AG08396 (cell line): ENCODE measurements at places on chromosomes 3 and 15.

- no peak for DNase-seq
Observed at GRCh38 chr3:13536432-13536831, 12.5 kb upstream of the FBLN2 start.

DNA sequence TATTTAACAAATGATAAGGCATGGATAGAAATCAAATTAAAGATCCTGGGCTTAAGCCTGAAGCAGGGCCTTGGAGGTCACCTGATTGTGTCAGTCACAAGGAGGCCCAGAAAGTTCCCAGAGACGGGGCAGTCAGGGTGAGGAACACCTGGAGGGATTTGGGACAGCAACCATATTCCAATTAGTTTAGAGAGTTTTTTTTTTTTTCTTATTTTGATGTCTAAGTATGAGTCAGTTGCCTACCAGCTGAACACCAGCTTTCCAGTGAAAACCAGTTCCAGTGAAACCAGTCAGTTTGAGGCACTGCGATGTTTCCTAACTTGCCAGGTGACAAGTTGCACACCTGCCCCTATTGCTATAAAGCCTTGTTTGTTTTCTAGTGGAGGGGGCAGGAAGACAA lies 350.7 kb upstream of the AZI2 start:
- DNase-seq: no peak

DNA sequence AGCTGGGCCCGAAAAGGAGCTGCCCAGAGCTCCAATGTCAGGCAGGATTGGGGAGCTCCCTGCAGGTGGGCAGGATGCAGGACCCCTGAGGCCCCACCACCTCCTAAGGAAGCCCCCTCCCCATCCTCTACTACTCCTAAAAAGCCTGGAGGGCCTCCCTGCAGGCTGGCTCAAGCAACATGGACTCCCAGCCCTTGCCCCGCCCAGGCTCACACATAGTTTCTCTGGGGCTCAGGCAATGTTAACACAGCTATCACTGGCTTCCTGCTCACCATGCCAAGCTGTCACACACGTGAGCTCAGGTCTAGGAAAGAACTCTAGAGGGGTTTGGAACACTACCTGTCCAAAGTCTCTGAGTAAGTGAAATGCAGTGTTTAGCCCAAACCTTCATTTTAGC lies 65.4 kb upstream of the ZNF148 start:
- no peak for DNase-seq

GRCh38 chr3:197137751-197138150 lies 108.1 kb upstream of the MELTF start:
- no peak for DNase-seq

- DNase-seq: peak; percentile 67
Observed at GRCh38 chr3:123723522-123724168, 138.8 kb upstream of the HACD2 start.

- DNase-seq: no peak
Observed at GRCh38 chr3:49718858-49719213, 648 bp downstream of the AMIGO3 start.

GRCh38 chr3:179503640-179504039 lies 52.4 kb upstream of the GNB4 start:
- no peak for DNase-seq

GRCh38 chr3:27428446-27428845 lies 55.7 kb downstream of the SLC4A7 start:
- DNase-seq: no peak

- DNase-seq: peak; percentile 80
Observed at GRCh38 chr3:179563271-179563783, 601 bp downstream of the ACTL6A start.

GRCh38 chr3:177427540-177427939 lies 230.3 kb upstream of the TBL1XR1 start:
- peak; percentile 50 for DNase-seq

DNA sequence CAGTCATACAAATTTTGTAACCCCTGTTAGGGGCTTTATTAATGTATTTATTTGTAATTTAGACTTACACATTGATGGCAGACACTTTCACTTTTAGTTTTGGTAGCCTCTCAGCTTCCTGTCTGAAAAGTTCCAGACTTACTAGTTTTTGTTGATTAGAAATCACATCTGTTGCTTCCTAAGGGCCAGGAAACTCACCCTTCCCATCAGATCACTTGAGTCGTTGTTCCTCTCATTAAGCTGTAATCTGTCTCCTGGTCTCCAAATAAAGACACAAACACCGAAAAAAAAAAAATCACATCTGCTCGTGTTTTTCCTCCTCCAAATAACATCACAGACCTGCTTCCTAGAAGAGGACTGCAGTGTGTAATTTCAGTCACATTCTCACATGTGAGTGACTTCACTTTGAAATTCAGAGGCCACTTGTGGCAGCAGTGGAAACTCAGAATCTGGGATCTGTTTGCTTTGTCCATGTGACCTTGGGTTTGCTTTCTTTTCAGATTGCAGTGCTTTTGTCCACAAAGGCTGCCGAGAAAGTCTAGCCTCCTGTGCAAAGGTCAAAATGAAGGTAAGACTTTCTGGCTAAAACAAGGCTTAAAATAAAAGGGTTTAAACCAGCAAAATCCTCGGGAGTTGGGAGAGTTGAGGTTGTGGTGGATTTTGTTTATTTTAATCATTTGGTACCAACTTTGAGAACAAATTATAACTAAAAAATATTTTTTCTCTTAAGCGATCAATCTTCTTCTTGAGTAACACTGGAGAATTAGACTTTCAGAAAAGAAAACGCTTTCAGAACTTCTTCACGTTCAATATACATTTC lies 87.0 kb downstream of the KLHL25 start:
- DNase-seq: peak; percentile 20

- no peak for DNase-seq
Observed at GRCh38 chr15:100595964-100596363, 6.0 kb downstream of the LINS1 start.

DNA sequence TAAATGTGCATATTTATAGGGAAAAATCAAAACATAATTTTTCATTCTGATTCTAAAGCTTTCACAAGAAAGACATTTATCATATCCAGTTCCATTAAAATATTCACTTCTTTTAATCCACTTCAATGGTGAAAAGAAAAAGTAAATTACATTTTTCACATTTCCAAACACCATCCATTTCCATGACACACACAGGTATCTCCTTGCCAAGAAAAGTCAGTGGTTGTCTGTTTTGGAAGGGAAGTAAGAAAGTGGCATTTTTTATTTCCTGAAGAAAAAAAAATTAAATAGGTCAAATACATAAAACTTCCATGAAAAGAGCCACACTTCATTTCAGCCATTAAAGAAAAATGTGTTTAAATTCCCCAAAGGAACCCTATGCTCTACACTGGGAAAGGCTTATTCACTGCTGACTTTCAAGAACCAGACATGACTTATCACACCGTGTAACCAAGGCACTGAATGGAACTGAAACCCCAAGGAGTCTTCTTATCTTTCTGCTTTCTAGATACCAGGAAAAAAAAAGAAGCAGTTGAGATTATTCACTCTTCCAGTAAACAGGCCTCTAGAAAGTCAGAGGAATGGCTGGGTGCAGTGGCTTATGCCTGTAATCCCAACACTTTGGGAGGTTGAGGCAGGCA lies 44.5 kb downstream of the OSBPL10 start:
- no peak for DNase-seq

- DNase-seq: no peak
Observed at GRCh38 chr3:69241769-69242168, 119.4 kb upstream of the LMOD3 start.

- no peak for DNase-seq
Observed at GRCh38 chr3:39414421-39414907, 7.9 kb downstream of the RPSA start.

DNA sequence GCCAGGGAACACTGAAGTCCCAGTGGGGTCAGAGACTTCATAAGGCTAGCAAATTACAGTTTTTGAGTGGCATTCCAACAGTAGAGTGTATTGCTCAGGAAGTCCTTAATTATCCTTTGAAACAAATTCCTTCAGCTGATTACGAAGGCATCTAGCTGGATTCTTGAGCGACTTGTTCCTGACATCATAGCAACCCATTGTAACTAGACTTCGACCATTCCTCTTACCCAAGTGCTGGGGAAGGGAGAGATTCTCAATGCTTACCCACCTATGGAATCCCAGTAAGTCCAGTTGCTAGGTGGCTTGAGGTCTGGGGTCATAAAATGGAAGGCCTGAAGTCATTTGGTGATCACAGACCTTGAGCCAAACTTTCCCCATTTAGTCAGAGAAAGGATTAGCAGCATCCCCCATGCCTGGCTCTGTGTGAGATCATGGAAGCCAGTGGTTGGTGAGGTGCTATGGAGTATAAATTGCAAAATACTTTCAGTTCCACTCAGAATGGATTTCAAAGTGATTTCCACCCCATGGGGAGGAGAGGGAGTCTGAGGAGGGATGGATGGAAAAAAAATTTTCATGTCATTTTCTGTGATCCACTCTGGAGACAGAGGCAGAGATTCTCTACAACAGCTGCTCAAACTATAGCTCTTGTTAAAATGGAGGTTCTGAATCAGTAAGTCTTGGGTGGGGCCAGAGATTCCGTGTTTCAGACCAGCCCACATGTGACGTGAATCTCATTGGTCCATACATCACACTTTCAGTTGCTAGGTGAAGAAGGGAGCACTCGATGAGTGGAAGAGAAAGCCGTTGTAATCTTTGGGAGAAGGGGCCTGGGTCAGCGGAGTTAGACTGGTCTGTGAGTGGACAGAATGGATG lies 45.7 kb downstream of the CD86 start:
- no peak for DNase-seq

- peak; percentile 60 for DNase-seq
Observed at GRCh38 chr3:152834776-152835600, at the start of gene P2RY1. TSS of gene P2RY1 (plus strand) at chr3:152835131. CDS start at chr3:152835783, 652 bp downstream.

- DNase-seq: no peak
Observed at GRCh38 chr3:51502562-51502910, 2.7 kb upstream of the DCAF1 start.

- DNase-seq: no peak
Observed at GRCh38 chr15:27234593-27234992, 263.6 kb downstream of the GABRG3 start.

GRCh38 chr15:99202176-99202552 lies 47.2 kb downstream of the TTC23 start:
- no peak for DNase-seq

DNA sequence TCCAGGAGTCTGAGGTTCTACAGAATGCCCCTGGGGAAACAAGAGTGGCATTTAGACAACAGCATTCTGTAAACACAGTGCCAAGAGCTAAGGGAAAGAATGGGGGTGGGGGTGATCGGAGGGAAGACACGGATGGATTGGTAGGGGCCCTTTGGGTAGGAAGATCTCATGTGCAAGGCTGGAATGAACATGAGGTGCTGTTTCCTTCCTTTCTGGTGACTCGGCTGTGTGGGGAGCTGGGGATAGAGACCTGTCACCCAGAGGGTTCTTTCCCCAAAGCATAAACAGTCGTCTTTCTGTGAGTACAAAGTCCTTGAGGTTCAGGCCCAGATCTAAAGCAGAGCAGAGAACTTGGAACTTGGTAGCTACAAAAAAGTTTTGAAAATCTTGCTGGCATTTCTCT lies 11.7 kb downstream of the TPM1 start:
- DNase-seq: no peak

DNA sequence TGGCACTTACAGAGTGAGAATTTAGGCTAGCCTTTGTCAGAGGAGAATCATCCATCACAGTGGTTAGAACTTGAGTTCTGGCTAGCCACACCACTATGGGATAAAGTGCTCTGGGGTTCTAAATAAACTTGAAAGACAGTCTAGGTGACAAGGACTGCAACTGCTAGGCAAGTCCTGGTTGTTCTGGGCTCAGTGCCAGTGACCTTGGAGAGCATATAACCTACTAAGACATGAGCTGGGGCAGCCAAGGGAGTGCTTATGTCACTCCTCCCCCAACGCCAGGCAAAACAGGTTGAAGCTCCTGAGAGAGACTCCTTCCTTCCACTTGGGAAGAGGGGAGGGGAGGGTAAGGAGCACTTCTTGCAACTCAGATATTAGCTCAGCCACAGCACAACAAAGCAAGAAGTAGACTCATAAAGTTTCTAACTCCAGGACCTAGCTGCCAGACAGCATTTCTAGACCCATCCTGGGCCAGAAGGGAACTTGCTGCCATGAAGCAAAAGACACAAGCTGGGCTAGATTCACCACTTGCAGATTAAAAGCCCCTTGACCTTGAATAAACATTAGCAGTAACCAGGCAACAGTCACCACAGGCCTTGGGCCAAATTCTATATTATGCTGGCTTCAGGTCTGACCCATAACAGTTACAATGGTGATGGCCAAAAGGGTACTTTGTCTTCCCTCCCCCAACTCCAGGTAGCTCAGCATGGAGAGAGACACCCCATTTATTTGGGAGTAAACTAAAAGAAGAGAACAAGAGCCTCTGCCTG lies 963.7 kb downstream of the PLOD2 start:
- DNase-seq: no peak

GRCh38 chr3:89697321-89697916 lies 590.0 kb downstream of the EPHA3 start:
- no peak for DNase-seq

DNA sequence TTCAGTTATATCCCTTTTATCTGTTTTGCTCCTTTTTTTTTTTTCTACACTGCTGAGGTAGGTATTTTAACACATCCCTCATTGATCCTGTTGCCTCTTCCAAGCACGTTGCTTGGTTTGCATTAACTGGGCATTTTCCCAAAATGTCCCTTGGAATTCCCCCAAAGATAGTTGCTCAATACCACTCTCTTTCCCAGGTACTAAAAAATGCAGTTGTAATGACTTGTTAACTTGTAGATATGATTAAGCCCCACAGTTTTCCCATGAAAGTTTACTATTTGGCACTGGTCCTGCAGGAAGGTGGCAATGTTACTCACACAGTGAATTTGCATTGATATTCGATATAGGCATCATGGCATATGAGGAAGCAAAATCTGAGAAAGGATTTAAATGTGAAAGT lies 67.1 kb downstream of the GRM7 start:
- no peak for DNase-seq

DNA sequence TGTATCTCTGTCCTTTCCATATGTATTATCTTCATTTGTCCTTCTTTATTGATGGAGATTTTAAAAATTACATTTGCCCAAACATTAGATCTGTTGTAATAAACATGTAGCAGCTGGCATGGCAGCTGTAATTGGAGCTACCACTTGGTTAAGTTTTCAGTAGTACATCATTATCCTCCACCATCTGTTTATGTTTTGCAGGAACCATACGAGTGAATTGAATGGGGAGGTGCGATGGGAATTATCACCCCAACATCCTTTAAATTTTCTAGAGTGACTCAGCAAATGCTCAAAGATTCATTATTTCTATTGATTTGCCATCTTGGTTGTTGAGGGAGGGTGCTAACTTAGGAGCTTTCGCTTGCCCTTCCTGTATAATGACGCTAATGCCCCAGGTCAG lies 32.6 kb upstream of the NOX5 start:
- DNase-seq: no peak

DNA sequence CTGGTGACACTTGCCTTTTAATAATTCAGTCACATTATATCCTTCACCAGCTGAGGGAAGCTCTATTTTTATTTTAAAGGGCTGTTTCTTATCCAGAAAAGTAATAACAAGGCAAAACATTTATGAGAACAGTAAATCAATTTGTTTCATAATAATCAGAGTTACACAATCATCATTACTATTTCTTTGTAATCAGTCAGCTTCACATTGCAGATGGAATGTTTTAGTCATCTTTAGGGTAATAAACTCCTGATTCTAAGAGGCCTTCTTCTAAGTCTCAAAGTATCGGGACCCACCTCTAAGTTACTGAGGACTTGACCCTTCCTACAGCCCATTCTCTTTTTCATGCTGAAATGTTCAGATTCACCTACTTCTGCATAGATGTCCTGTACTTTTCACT lies 298.3 kb upstream of the TGFBR2 start:
- no peak for DNase-seq

GRCh38 chr3:126782536-126782935 lies 78.5 kb downstream of the CHCHD6 start:
- peak; percentile 81 for DNase-seq
